SJSA1 (cell line): ENCODE measurements at places on chromosomes 16 and 17. TPM values are rescaled to one million over a fixed set of nuclear protein-coding genes. Genes with fewer than 3 reads are reported as not detected.

GRCh38 chr17:41535764-41536481 is 7.8 kb upstream of the KRT19 start:
- DNase-seq: no peak

GRCh38 chr16:2881783-2882649 is 999 bp upstream of the FLYWCH2 start:
- DNase-seq: no peak

The CES3 gene
- total RNA-seq: not detected in 2 replicates

- DNase-seq: peak; percentile 15
Observed at GRCh38 chr16:23670137-23670776, 8.4 kb upstream of the PLK1 start.

- DNase-seq: no peak
Observed at GRCh38 chr16:57087003-57087402, 5.4 kb upstream of the CPNE2 start.

- DNase-seq: no peak
Observed at GRCh38 chr16:29906520-29907244, 6.4 kb downstream of the ASPHD1 start.

The PRRT2 gene
- total RNA-seq: 0.11 TPM in 1 of 2 replicates, not detected in the other

- no peak for DNase-seq
Observed at GRCh38 chr17:61404663-61404912, 4.9 kb downstream of the TBX2 start.
